ENCODE measurements at places on chromosomes 13 and 19. TPM values are rescaled to one million over a fixed set of nuclear protein-coding genes. Genes with fewer than 3 reads are reported as not detected.

DNA sequence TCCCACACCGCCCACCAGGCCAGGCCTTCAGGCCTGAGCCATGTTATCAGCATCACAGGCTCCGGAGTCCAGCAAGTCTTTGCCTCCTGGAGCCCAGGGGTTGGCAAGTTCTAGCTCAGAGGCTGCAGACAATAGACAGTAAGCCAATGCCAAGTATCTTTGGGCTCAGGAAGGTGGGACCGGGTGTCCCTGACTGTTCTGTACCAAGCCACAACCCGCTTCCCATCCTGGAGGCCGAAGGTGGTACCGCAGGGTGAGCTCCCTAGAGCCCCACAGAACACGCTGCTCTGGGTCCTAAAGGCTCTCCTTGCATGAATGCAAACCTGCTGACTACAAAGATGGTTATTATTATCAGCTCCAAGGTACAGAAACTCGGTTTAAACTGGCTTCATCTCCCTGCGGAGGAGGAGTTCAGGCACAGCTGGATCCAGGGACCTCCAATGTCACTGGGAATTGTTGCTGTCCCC is 5.5 kb upstream of the FSTL3 start:
- DNase-seq = no peak

DNA sequence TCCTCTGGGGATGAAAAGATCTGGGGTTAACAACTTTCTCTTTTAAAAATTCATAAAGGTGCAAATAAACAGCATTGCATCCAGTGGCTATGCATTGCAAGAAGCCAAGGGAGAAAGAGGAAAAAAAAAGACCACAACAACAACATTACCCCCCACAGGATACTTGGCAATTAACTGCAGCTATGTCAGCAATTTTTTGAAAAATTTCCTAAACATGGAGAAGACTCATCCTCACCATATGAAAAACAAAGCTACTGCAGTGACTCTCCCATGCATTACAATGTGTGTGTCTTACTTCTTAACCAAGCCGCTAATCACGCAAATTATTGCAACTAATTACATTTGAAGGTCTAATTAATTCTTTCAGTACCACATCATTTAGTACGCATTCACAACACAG is 309.8 kb upstream of the ZNF507 start:
- no peak for DNase-seq

DNA sequence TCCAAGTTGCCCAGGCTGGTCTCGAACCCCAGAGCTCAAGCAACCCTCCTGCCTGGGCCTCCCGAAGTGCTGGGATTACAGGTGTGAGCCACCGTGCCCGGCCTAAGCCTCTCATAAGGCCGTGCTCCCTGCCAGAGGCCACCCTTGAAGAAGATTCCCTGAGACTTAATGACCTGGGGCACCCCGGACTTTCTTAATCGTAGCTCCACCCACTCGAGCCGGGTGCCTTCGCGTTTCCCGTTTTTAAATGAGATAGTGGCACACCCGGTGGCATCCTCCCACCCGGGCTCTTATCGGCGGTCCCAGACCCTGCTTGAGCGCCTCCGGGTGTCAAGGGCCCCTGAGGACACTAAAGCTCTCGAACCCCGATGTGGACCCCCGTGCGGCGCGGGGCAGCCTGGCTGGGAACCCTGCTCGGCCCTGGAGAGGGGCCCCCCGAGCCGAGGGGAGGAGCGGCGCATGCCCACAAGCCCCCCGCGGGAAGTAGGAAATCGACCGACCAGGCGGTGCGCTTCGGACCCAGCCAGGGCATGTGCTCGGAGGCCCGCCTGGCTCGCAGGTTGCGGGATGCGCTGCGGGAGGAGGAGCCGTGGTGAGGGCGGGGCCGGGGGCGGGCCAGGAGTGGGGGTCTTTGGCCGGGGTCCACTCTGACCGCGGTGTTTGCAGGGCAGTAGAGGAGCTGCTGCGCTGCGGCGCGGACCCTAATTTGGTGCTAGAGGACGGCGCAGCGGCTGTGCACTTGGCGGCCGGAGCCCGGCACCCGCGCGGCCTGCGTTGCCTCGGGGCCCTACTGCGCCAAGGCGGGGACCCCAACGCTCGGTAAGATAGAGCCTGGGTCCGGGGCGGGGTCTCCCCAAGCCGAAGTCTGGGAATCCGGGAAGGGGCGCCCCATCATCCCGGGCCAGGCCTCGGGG is at the start of gene ANKLE1:
ANKLE1 (plus strand) TSS at position 511 of the 914 bp plus-strand sequence; CDS start at position 531, 20 bp downstream.
- peak; percentile 60 for DNase-seq

GRCh38 chr13:65946387-65946786 is 1283.7 kb downstream of the PCDH9 start:
- DNase-seq = no peak

- no peak for DNase-seq
These were observed 313.2 kb downstream of the SHISA2 start for GRCh38 chr13:25738342-25739196.

The GPR12 gene
- 0.13 TPM for total RNA-seq

The TMPRSS9 gene
- not detected for total RNA-seq

DNA sequence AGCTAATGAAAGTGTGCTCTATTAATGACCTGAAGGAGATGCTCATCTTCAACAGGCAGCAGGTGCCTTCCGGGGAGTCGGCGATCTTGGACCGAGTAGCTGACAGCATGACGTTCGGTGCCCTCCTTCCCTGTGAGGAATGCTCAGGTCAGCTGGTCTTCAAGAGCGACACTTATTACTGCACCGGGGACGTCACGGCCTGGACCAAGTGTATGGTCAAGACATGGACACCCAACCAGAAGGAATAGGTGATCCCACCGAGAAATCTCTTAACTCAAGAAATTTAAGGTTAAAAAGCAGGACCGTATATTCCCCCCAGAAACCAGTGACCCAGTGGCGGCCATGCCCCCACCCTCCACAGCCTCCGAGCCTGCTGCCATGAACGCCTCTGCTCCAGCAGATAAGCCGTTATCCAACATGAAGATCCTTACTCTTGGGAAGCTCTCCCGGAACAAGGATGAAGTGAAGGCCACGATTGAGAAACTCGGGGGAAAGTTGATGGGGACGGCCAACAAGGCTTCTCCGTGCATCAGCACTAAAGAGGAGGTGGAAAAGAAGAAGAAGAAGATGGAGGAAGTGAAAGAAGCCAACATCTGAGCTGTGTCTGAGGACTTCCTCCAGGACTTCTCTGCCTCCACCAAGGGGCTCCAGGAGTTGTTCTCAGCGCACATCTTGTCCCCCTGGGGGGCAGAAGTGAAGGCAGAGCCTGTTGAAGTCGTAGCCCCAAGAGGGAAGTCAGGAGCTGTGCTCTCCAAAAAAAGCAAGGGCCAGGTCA is 22.8 kb upstream of the ANKRD10 start:
- no peak for DNase-seq

DNA sequence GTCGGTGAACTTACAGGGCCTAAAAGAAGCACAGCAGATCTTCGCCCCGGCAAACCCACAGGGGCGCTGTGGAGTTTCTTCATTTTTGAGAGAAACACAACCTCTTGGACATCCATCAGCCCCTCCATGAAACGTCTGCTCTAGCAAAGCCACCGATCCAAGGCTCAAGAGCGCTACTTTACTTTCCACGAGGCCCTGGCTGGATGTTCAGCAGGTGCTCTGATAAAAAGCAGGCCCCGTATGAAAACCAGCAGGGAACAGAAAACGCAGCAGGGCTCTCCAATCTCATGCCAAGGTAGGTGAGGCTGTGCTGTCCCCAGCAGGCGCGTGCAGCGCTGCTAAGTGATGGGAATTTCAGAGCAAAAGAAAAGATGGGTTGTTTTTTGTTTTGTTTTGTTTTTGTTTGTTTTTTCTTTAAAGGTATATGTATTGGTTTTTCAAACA is 86.7 kb downstream of the IRS2 start:
- no peak for DNase-seq

- DNase-seq = no peak
These were observed 337.7 kb downstream of the DNAJC15 start for GRCh38 chr13:43360892-43361610.

DNA sequence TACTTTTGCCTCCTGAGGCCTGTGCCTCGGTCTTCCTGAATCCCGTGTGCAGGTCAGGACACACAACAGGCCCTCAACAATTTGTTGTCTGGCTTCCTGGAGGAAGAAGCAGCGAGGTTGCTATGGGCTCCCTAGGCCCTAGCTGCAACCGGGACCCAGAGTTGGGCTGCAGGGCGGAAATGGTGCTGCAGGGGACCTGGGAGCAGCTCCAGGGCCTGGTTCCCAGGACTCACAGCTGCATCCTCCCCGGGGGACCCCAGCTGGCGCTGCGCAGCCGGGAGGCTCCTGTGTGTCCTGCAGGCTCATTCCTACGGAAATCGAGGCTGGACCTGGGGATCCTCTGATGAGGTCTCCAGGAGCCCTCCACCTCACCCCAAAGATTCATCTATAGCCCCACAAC is 999 bp upstream of the TNFAIP8L1 start:
- peak; percentile 74 for DNase-seq

The PROZ gene
- total RNA-seq = not detected

The NACC1 gene
- total RNA-seq = 44.6 TPM

- DNase-seq = no peak
These were observed 192.7 kb upstream of the MIR17HG start for GRCh38 chr13:91154558-91155353.

- DNase-seq = no peak
These were observed 265.0 kb downstream of the RBM26 start for GRCh38 chr13:79141082-79141481.

The ZIK1 gene
- 3.8 TPM for total RNA-seq

GRCh38 chr19:708154-709143 is at the start of gene PALM:
Gene PALM, plus strand, starts transcription at chr19:708935. Its CDS starts 212 bp downstream, at chr19:709147.
- peak; percentile 59 for DNase-seq

The LACC1 gene
- 4.2 TPM for total RNA-seq

The PCCA gene
- 65.6 TPM for total RNA-seq

DNA sequence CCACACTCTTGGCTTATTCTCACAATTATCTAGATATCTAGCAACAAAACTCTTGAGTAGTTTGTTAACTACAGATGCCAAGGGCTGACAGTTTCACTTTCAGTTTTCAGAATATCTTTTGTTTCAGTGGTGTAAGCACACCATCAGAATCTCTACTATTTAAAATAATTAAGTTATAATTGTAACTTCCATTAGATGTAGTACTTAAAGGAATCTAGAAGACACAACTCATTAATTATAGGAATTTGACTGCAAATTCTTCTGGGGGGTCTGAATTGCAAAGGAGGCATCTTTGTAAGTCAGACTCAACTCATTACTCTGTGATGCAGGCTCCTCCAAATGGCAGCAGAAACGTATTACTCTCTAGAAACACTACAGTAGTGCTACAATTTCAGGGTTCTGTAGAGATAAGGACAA is 44.9 kb upstream of the USPL1 start:
- DNase-seq = no peak

The PPP1R15A gene
- 60.4 TPM for total RNA-seq

- peak; percentile 85 for DNase-seq
These were observed 10.4 kb upstream of the ZSWIM4 start for GRCh38 chr19:13784731-13785452.

GRCh38 chr13:71644579-71644978 is 222.4 kb downstream of the DACH1 start:
- no peak for DNase-seq

DNA sequence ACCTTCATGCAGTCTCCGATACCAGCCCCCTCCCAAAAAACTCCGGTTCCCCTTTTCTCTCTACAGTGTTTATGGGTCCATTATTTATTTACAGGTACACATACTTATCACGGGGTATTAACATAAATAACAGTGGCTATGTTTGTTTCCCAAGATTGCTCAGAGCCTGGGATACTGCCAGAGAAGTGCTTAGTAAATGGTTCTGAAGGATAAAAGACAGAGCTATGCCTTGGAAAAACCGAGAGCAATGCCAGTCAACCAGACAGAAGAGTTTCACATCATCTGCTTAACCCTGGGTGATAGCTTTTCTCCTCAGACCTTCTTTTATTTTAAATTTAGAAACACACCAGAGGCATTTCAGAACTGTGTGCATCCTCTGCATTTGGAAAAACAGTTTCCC is 61.3 kb downstream of the NUFIP1 start:
- no peak for DNase-seq

- DNase-seq = no peak
These were observed 232.6 kb downstream of the UQCRFS1 start for GRCh38 chr19:28980236-28980868.

DNA sequence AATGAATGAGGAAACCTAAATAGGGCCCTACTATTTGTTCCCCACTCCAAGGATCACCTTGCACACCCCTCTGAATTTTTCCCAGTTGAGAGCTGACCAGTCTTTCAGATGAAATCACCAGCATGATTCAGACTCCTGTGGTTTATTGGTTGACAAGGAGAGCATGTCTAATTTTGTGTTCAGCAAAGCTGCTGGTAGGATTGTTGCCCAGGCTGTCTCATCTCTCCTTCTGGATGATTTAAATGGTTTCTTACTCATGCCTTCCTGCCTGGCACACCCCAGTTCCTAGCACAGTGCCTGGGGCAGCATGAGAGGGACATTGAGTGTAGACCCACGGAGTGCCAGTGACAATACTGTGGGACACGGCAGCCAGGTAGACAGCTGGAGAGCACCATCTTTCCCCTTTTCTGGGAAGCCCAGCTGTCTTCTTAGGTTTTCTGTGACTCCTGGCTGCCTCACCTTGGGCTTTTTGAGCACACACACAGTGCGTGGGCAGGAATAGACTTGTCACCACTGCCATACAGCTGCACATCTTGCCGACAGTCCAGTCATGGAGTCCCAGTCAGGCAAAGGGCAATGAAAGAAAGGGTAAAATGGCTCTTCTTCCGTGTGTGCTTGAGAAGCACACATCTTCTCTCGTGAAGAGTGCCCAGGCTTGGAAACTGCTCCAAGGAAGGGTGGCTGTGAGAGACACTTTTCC is 12.3 kb downstream of the FGF9 start:
- DNase-seq = no peak

DNA sequence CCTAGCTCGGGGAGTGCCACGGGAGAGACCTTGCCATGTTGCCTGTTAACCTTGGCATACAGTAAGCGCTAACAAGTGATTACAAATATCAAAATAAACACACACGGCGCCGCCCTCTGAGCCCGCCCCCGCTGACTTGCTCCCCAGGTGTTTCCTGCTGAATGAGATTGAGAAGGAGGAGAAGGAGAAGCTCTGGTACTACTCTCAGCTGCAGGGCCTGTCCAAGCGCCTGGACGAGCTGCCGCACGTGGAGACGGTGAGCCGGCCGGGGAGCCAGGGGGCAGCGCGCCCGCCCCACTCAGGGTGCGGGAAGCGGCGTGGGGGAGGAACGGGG is 5.0 kb downstream of the APC2 start:
- DNase-seq = no peak

The SULT2B1 gene
- total RNA-seq = 0.22 TPM

The CRYL1 gene
- 18.0 TPM for total RNA-seq

The FAAP24 gene
- total RNA-seq = 0.75 TPM

GRCh38 chr13:78772933-78773332 is 114.0 kb upstream of the OBI1 start:
- no peak for DNase-seq

- no peak for DNase-seq
These were observed 32.8 kb upstream of the URI1 start for GRCh38 chr19:29908963-29909944.

- DNase-seq = no peak
These were observed 245.0 kb downstream of the KLF5 start for GRCh38 chr13:73303851-73304250.

Measured in Right ventricle myocardium superior (tissue), 1 donor.